ENCODE measurements at places on chromosomes 3 and 15.
A peak's percentile ranks its signal among the peaks of the same experiment; 100 is the strongest.

- DNase-seq, result no peak
Observed at GRCh38 chr15:59148153-59148833, 43.3 kb downstream of the CCNB2 start.

- peak; percentile 33 for DNase-seq
Observed at GRCh38 chr15:42273900-42274701, 868 bp upstream of the TMEM87A start.

GRCh38 chr3:139302084-139302800 lies 41.6 kb upstream of the MRPS22 start:
- DNase-seq, result no peak

GRCh38 chr3:159609625-159610024 lies 379.0 kb upstream of the IL12A start:
- DNase-seq, result no peak

DNA sequence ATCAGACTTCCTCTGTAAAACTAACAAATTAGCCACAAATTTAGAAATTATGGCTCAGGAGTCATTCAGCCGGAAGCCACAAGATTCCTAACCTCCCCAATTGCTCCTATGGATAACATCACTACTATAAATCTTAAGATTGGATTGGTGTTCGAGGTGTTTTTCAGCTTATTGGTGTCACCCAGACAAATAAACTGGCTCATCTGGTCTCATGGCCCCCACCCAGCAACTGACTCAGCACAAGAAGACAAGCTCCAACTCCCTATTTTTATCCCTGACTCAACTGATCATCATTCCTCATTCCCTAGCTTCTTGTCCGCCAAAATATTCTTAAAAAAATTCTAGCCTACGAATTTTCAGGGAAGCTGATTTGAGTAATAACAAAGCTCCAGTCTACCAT lies 135.1 kb upstream of the STRIT1 start:
- no peak for DNase-seq

Data from GM20000 (cell line).